Tongue (tissue), 3 donors: ENCODE measurements at places on chromosomes 7 and 10. TPM values are rescaled to one million over a fixed set of nuclear protein-coding genes. Genes with fewer than 3 reads are reported as not detected.

The MCMBP gene
- 41.5 TPM for total RNA-seq

The MAP3K8 gene
- 10.8 TPM for total RNA-seq

The HOXA1 gene
- total RNA-seq: not detected

The ANLN gene
- 26.5 TPM for total RNA-seq

The TMEM60 gene
- 11.6 TPM for total RNA-seq

The FAM20C gene
- 29.7 TPM for total RNA-seq

The ASAH2 gene
- 1.2 TPM for total RNA-seq

The NPSR1 gene
- total RNA-seq: not detected

The CYP2W1 gene
- 19.1 TPM for total RNA-seq

The FZD1 gene
- total RNA-seq: 30.2 TPM

The CHAT gene
- total RNA-seq: not detected

The ODAD2 gene
- total RNA-seq: 1.0 TPM

The EIF5AL1 gene
- total RNA-seq: 0.10 TPM

The CPXM2 gene
- 7.8 TPM for total RNA-seq

The MYL10 gene
- total RNA-seq: 20.9 TPM

The ENO4 gene
- 0.31 TPM for total RNA-seq

The NOD1 gene
- total RNA-seq: 14.2 TPM

The SPDYE2 gene
- total RNA-seq: not detected

The CPA2 gene
- total RNA-seq: not detected

The SPDYE2B gene
- not detected for total RNA-seq

The PAXIP1 gene
- 15.6 TPM for total RNA-seq

The MET gene
- total RNA-seq: 23.3 TPM

The GET4 gene
- 58.3 TPM for total RNA-seq

The CFAP69 gene
- 8.0 TPM for total RNA-seq

The LOXL4 gene
- 10.5 TPM for total RNA-seq

The SEMA3E gene
- total RNA-seq: 3.1 TPM

The SAMD9 gene
- 10.9 TPM for total RNA-seq

The CARD11 gene
- total RNA-seq: 1.4 TPM

The ACBD5 gene
- 42.0 TPM for total RNA-seq

The ATXN7L1 gene
- 10.4 TPM for total RNA-seq

The GIMAP4 gene
- total RNA-seq: 42.2 TPM

The PAPOLB gene
- 0.10 TPM for total RNA-seq

The DDX21 gene
- 47.5 TPM for total RNA-seq

The COBL gene
- total RNA-seq: 87.7 TPM

The HOXA6 gene
- total RNA-seq: not detected
